SHP77 treated with DMSO at 0.1 percent for 48 hours (cell line): ENCODE measurements at places on chromosomes 1 and 21.
A peak's percentile ranks its signal among the peaks of the same experiment; 100 is the strongest.

GRCh38 chr1:79945391-79945790 lies 938.9 kb upstream of the ADGRL4 start:
- no peak for DNase-seq

DNA sequence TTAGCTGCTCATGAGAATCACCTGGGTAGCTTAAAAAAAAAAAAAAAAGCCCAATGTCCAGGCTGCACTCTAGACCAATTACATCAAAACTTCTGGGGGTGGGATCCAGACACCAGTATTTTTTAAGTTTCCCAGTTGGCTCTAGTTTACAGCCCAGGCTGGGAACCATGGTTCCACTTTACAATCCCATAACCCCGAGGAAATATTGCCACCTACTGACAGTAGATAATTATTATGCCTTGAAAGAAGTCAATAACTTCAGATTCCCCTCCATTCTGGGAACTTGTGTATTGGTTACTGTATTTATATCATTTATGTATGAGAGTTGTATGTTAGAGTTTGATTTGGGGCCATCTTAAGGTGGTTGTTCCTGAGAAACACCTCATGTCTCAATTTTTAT lies 100.2 kb downstream of the SPATA46 start:
- DNase-seq, result peak; percentile 37

- no peak for DNase-seq
Measured at GRCh38 chr1:11180342-11180744, 8.8 kb upstream of the ANGPTL7 start.

DNA sequence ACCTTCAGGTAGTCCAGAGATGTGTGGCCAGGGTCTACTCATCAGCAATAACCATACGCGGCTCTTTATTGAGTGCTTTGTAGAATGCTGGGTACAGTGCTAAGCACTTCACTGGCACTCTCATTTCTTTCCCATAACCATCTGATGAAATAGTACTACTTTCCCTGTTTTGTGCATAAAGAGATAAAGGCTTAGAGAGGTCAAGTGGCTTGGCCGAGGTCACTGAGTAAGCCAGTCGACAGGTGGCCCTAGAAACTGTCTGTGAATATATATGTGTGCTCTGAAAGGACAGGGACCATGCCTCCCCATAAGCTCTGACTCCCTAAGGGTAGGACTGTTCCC lies 52.8 kb downstream of the NENF start:
- DNase-seq, result no peak

- DNase-seq, result no peak
Measured at GRCh38 chr1:228937851-228938536, 202.7 kb downstream of the RHOU start.

GRCh38 chr1:151211972-151212705 lies 13.8 kb downstream of the PIP5K1A start:
- DNase-seq, result no peak

DNA sequence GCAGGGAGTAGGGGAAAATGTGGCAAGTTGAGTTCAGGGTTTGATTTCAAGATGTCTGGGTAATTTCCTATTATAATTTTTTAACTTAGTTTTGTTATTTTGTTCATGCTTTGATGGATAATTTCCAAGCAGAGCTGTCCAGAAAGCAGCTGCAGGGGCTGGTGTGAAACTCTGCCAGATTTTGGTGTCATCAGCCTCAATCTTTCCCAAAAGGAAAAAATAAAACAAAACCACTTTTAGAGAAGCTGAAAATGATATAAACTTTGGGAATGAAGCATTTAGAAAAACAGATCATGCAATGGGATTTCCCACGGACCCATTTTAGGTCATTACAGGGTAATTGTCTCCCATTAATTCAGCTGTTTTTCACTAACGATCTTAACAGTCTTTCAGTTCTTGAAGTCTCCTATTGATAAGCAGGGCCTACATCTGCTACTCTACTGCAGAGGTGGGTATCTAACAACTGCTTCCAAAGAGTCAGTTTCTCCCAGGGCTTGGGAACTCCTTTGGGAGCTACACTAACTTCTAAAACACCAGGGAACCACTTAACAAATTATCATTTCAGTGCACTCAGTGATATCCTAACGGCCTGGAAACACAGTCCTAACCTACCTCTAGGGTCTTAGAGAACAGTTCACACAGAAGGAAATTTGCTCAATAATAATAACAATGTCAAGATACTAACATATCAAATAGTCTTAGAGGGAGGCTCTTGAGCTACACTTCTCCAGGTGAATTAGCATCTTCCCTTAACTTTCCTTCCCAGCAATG lies 12.3 kb downstream of the ZNF436 start:
- DNase-seq, result no peak

DNA sequence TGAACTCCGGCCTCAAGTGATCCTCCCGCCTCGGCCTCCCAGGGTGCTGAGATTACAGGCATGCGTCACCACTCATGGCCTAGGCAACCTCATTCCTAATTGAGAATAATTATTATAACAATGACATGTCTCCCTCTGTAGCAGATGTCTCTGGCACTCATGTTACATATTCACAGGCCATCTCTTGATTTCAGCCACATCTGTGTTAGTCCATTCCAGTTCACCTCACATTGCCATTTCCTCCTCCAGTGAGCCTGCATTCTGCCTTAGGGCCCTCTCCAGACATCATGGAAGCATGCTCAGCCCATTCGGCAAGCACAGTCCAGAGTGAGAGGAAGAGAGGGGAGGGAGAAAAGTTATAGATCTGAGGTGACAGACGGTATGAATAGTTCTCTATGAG lies 32.5 kb downstream of the CDKN2C start:
- DNase-seq, result no peak

- DNase-seq, result no peak
Measured at GRCh38 chr1:211126622-211127021, 7.3 kb downstream of the KCNH1 start.

- DNase-seq, result peak; percentile 3
Measured at GRCh38 chr1:37186246-37186756, 152.0 kb upstream of the GRIK3 start.

GRCh38 chr1:235984041-235984825 lies 80.7 kb downstream of the NID1 start:
- DNase-seq, result no peak

DNA sequence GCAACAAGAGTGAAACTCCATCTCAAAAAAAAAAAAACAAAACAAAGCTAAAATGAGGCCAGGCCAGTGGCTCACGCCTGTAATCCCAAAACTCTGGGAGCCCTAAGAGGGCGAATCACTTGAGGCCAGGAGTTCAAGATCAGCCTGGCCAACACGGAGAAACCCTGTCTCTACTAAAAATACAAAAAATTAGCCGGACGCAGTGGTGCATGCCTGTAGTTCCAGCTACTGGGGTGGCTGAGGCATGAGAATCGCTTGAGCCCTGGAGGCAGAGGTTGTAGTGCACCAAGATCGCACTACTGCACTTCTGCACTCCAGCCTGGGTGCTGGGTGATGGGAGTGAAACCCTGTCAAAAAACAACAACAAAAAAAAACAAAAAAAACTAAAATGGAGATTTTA lies 191.2 kb upstream of the SGIP1 start:
- no peak for DNase-seq

DNA sequence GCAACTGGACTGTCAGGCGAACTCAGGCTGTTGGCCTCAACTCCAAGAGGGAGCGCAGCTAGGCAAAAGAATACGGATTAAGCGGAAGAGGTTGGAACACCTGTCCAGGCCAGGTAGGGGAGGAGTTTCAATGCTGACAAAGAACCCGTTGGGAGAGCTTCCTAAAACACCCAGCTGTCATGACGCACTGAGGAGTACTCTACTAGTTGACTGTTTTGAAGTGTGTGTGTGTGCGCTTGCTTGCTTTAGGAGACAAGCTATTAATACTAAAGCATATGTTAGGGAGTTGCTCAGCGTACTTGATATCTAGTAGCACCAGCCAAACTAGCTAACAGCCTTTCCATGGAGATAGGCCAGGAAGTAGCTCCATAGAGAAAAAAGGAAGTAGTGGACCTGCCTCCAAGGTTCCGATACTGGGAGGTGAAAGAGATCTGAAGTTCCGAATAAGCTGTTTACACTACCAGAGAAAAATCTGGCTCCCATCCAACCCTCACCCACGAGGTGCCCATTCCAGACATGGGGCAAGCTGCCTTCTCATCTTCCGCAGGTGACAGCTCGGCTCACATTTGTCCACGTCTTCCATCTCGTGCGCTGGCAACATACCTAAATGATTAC lies 974 bp upstream of the FNBP1L start:
- peak; percentile 8 for DNase-seq
